ENCODE measurements at places on chromosomes 12 and 14. TPM values are rescaled to one million over a fixed set of nuclear protein-coding genes. Genes with fewer than 3 reads are reported as not detected.

PTGDR gene
- total RNA-seq: 1.9 TPM

DNA sequence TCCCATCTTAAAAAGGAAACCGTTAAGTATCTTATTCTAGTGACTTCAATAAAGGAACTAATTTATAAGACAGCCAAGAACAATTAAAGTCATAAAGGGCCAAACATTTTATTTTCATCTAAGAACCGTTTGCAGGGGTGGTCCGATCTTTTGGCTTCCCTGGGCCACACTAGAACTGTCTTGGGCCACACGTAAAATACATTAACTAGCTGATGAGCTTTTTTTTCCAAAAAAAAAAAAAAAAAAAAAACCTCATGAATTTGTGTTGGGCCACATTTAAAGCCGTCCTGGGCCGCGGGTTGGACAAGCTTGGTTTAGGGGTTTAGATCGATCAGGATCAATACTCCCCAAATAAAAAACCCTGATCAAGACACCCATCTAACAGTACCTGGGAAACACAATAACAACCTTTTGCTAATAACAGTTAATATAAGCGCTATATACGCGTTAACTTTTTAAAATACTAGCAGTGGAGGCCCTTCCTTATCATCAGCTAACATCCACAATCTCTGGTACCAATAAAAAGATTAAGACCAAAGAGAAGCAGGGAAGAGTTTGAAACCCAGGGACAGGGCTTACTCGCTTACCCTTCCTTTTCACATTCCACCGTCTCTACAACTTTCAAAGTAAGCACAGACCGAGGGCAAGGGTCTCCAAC, 1.1 kb downstream of the NAP1L1 start:
- DNase-seq: no peak

DNA sequence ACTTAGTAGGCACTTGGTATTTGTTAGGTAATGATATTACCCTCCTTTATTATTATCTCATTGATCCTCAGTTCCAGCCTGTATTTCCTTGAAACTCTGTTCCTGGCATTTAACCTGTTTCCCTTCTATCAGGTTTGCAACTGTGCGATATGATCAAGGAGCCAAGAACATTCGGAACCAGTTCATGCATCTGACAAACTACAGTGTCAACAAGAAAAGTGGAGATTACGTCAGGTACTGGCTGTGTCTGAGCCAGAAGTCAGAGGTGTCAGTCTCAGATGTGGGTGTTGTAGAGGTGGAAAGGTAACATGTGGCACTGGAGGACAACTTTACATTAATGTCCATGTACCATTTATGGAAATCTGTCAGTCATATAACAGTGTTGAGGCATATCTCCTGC, 56.7 kb downstream of the TTLL5 start:
- no peak for DNase-seq

GRCh38 chr12:25025260-25025659, 76.4 kb upstream of the BCAT1 start:
- no peak for DNase-seq

- DNase-seq: no peak
Observed at GRCh38 chr14:23399591-23399990, 8.5 kb downstream of the MYH6 start.

DNA sequence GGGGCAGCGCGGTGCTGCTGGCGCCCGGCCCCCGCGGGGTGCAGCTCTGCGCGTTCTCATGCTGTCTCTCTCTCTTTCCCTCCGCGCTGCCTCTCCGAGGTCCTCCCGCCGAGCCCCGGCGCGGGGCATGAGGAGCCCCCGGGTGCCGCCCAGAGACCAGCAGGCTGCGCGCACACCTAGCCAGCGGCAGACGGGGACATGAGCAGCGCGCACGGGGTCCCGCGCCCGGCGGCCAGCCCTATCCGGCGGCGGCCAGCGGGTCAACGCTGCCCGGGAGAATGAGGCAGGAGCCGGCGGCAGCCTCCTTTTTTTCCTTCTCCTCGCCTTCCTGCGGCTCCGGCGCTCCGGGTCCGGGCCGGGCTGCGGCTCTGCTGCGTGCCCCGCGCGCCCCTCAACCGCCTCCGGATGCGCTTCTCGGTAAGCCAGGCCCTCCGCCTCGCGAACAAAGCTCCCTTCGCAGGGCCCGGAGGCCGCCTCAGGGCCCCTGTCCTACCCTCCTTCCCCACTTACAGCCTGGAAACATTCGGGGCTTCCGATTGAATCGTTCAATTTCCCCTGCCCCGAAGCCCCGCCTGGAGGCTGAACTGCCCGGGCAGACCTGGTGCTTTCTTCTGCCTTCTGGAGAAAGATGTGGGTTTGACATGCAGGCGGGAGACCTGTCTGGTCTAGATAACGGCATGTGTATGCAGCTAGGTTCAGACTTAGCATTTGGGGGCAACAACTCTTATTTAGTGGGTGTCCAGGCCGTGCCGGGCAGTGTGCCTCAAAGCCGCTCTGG, at the start of gene TUNAR:
TUNAR (plus strand) TSS at position 72 of the 778 bp plus-strand sequence.
- DNase-seq: no peak

- DNase-seq: no peak
Observed at GRCh38 chr14:65840786-65841185, 428.3 kb downstream of the FUT8 start.

- no peak for DNase-seq
Observed at GRCh38 chr14:71168564-71169427, 261.5 kb downstream of the PCNX1 start.

- DNase-seq: no peak
Observed at GRCh38 chr12:123232472-123232806, 502 bp downstream of the MPHOSPH9 start.

GRCh38 chr12:24356240-24356804, 406.9 kb upstream of the SOX5 start:
- DNase-seq: no peak
